ENCODE measurements at places on chromosomes 5 and 9.

GRCh38 chr9:131892902-131893500 is 153.1 kb upstream of the RAPGEF1 start:
- DNase-seq: no peak

DNA sequence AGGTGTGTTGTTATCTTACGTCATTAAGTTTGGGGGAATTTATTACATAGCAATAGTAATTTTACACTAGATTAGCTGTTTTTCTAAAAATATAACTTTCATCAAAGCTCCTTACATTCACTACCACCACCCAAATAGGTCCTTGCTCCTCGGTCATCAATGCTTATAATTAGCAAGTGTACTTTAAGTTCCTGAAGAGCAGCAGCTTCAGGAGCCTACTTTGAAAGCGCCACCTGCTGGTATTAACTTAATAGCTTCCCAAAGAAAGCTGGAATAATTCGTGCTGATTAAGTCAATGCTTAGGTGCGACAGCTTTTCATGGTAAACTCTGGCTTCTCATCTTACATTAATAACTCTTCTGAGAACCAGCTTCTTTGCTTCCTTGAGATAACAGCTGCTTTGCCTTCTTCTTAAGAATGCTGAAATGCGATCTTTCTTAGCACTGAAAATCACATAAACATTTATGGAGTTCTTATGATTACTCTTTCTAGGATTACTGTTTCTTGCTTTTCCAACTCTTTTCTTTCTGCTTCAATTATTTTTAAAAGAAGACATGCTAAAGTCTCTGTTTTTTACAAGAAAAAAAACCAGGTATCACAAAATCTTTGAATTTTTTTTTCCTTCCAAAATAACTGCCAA is 10.0 kb upstream of the C5 start:
- no peak for DNase-seq

DNA sequence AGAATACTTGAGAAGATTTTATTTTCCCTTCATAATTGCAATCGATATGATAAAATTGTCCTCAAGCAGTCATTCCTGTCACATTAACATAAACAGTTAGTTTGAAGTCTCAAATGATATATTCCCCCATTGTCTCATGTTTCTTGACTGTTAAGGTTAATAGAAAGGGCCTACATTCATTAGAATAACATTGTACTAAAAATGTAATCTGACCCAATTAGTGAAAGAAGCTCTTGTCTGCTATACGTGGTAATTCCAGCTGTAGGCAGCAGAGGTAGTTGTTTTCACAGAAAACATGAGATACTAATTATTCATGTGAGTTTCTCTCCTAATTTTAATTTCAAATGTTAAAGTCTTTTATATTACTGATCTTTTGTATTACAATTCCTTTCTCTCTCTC is 25.9 kb upstream of the AP3B1 start:
- DNase-seq: no peak

DNA sequence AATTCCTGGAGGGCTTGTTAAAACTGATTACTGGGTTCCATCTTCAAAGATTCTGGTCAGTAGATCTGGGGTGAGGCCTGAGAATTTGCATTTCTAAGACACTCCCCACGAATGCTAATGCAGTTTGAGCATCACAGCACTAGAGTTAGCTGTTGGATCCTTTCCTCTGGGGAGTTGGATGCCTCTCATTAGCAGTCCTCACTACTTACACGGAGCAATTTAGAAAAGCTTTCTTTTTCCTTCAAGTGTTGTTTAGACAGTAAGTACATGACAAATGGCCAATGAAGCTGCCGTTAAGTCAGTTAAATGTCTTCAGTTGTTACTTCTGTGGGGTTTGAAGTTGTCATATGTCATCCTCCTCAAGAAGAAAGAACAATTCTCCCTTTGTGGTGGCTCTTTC is 74.9 kb upstream of the HMHB1 start:
- no peak for DNase-seq

GRCh38 chr5:55841976-55842375 is 9.2 kb upstream of the IL31RA start:
- no peak for DNase-seq

DNA sequence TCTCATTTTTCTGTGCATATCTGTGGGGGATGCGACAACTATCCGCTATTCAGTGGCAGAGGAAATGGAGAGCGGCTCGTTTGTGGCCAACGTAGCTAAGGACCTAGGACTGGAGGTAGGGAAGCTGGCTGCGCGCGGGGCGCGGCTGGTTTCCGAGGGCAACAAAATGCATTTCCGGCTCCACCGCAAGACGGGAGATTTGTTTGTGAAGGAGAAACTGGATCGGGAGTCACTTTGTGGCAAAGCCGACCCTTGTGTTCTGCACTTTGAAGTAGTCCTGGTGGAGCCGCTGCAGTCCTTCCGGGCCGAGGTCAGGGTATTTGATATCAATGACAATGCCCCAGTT is 320 bp downstream of the PCDHB1 start:
- no peak for DNase-seq

- no peak for DNase-seq
Measured at GRCh38 chr5:139688751-139689372, 40.7 kb downstream of the CXXC5 start.

DNA sequence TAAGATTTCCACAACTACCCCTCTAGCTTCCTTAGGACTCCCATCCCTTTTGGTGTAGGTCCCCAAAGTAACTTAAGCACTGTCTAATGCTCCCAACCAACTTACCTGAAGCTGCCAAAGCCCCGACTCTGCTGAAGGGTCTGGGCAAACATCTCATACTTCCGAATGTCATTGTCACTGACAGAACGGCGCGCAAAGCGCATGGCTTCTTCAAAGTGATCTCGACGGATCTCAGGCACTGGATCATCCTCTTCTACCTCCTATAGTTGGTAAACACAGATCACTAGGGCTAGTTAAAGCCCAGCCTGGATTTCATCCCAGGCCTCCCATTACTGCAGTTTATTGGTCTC is 15.2 kb downstream of the VCP start:
- DNase-seq: no peak

DNA sequence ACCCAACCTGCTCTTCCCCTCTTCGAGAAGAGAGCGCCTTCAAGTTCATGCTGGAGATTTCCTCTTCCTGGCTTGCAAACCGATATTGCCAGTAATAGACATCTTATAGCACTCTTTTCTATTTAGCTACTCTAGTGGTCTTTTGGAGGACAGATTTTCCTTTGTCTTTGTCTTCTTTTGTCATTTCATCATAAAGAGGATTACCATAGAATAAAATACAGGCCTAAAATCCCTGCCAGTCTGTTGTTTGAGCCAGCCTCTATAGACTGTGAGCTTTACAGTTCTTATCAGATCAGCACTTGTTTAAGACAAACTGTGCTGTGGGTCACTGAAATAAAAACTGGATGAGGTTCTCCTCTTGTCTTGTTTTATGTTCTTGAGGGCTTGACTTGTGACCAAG is 802.8 kb downstream of the NR2F1-AS1 start:
- no peak for DNase-seq

DNA sequence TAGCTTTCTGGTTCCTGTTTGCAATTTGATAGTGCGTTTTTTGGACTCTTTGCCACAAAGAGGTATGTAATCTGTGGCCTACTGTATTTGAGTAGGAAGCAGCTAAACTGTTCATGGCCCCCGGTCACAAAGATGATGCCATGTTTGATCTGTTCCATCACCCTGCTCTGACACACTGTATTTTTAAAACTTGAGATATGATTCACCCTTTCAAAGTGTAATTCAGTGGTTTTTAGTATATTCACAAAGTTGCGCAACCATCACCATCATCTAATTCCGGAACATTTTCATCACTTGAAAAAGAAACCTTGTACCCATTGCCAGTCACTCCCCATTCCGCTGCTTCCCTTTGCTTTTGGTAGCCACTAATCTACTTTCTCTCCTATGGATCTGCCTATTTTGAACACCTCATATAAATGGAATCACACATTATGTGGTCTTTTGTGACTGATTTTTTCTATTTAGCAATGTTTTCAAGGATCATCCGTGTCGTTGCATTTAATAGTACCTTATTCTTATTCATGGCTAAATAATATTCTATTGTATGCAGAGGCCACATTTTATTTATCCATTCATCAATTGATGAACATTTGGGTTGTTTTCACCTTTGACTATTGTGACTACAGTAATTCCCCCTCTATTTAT is 141.6 kb downstream of the NR3C1 start:
- DNase-seq: no peak

DNA sequence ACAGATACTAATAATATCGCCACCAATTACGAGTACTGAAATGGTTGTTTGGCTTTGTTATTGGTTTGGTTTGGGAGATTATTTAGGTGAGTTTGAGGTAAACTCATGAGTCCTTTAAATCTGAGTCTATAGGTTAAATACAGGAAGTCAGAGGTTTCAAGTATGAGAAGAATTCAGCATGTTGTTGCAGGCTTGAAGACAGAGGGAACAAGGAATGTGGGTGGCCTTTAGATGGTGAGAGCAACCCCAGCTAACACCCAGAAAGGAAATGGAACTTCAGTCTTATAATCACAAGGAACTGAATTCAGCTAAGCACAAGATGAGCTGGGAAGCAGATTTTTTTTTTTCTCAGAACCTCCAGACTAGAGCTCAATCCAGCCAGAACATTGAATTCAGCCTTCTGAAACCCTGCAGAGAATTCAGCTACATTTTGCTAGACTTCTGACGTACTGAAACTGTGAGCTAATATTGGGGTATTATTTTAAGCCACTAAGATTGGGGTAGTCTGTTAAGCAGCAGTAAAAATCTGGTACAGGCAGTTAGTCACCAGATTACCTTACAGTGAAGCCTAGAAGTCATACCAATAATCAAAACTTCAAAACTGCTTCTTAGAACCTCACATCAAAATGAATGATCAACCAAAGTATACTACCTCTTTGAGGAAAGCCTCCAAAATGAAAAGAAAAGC is 216.0 kb upstream of the PUM3 start:
- no peak for DNase-seq

DNA sequence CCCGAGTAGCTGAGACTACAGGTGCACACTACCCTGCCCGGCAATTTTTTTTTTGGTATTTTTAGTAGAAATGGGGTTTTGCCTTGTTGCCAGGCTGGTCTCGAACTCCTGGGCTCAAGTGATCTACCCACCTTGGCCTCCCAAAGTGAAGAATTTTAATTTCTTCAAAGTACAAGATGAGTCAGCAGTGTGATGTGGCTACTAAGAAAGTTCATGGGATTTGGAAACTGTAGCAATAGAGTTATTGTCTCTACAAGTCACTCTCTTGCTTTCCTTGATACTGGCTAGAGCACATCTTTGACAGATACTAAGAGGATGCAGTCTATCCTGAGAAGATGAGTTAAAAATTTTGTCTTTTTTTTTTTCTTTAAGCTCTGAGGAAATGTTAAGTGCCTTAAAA is 1.6 kb downstream of the CREB3 start:
- DNase-seq: no peak

- DNase-seq: no peak
Measured at GRCh38 chr9:70485273-70485858, 70.9 kb upstream of the KLF9 start.

GRCh38 chr5:168827636-168828035 is 248.5 kb upstream of the PANK3 start:
- DNase-seq: no peak

- no peak for DNase-seq
Measured at GRCh38 chr5:179978792-179979191, 71.1 kb upstream of the TBC1D9B start.
